ENCODE measurements at places on chromosomes 2 and 18.

DNA sequence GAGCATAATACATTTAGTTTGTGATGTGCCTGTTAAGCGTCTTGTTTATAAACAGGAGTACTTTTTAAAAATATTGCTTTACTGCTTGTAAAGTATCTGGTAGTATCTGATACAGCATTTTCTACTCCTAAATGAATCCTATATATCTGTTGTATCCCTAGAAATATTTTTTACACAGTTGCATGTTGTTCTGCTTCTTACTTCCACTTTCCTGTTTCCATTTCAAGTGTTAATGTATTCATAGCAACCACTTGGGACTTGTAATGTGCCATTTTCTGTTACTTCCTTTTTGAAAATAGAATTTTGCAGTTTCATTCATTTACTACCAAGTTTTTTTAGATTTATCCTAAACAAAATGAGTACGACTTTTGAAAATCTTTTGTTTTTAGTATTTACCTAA, 24.9 kb downstream of the CCNT2 start:
- no peak for DNase-seq

- no peak for DNase-seq
Measured at GRCh38 chr2:68190991-68191731, 33.5 kb downstream of the PNO1 start.

DNA sequence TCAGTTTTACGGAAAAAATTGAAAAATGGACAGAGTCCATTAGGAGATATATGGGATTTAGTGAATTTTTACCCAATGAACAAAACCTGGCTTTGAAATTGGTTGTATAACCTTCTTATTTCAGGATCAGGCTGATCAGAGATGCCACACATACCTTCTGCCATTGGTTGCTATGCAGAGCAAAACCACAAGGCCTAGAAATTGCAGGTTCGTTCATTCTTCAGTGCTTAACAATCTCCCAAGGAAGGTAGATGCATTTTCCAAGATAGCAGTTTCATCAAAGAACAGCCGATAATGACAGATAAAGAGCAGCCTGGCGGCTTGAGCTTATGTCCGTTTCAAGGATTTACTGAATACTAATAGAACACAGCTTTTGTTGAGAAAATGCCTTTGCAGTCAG, 868.8 kb downstream of the EPHA4 start:
- no peak for DNase-seq

- no peak for DNase-seq
Measured at GRCh38 chr2:218214116-218214515, 2.9 kb upstream of the ARPC2 start.

DNA sequence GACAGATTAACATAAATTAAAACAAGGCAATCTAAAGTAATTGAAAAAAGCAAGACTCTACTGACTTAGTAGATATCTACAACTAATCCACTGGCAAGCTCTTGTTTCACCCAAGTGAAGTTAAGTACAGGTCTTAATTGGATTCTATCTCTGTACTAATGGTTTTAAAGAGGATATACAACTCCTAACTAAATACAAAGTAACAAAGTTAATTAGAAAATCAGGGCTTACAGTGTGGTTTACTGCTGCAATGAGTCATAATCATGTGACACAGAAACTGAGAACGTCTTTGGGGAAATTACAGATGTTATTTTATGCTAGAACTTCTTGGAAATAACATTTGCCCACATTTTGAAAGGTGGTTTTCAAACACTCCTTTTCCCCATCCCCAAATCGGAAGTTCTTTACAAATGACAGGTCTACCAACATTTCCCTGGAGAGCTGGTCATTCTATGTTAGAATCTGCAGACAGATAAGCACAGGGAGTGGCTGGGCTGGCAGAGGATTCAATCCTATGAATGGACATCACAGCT, 245.3 kb downstream of the STK39 start:
- DNase-seq: no peak

GRCh38 chr2:88245109-88245508, 75.0 kb downstream of the THNSL2 start:
- no peak for DNase-seq

DNA sequence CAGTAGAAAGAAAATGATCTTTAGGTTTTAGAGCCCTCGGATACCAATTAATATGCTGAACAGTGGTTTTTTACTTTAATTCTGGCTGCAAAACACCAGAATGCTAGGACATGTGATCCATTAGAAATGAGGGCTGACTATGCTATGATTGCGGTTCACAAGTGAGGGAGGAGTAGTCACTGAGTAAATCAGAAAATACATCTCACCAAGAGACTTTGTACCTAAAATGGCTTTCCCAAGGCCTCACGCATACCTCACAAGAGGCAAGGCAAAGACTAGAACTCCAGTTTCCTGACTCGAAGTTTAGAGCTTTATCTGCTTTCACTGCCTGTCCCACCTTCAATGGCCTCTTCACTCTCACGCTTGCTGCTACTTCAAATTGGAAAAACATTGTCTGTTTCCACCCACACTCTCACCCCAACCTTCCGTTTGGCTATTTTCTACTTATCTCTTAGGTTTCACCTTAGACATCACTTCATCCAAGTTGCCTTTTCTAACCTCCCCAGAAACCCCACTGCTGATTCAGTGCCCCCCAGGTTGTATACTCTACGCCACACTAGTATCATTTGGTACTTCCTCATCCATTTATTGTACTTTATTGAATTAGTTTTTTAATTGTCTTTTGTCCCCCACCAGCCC, 5.1 kb upstream of the MBD2 start:
- DNase-seq: no peak

Measured in GM12892 (cell line).